ENCODE measurements at places on chromosomes 11 and 22.

DNA sequence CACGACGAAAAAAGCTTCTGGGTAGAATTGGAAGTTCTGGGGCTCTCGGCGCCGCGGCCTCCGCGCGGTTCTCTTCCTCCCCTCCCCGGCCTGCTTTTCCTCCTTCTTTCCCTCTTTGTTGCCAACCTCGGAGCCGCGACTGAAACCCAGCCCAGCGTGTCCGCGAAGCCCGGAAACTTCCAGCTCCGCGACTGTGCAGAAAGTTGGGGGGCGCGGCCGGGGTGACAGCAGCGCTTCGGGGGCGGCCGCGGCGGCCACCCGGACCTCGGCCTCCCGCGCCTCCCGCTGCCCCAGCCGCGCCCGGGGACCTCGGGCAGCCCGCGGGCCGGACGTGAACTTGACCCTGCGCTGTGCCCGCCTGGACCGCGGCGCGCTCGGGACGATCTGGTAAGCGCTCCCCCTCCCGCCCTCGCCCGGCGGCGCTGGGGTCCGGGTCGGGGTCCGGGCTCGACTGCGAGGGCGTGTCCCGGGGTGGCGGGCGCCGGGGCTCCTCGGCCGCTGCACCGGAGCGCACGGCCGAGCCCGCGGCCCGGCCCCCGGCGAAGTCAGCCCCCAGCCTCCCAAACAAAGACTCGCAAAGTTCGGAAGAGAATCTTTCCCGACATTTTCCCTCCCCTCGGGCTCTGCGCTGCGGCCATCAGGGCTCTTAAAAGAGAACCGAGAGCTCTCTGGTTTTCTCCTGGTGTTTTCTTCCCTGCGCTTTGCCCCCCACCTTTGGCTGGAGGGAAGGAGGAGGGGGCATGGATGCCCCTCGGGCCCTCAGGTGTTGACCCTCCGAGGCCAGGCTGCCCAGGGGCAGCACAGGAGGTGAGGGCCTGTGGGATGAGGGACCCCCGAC is 67.9 kb upstream of the WNT7B start:
- no peak for DNase-seq

DNA sequence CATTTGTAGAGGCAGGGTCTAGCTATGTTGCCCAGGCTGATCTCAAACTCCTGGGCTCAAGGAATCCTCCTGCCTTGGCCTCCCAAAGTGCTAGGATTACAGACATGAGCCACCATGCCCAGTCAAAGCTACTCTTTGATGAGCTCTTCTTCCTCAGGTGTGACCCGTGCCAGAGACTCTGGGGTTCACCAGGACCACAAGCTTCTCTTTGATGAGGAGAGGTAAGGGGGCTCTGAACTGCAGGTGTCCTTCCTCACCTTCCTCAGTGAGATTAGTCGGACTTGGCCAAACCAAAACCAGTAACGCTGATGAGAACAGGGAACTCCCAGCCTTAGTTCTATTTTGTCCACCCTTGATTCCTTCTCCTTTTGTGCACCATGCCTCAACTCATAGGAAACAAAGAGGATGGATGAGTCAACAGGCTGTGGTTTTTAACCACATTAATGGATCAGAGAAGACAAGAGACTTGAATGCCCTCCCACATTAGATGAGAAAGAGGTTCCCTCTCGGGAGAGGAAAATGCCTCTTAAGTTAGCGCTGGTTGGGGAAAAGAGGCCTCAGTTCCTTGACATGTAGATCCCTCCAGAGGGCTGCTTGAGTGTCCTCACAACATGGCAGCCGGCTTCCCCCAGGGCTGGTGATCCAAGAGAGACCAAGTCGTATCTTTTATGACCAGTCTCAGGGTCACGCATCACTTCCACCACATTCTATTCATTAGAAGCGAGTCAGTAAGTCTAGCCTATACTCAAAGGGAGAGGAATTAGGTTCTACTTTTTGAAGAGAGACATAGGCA is 25.7 kb upstream of the CTR9 start:
- DNase-seq: no peak

DNA sequence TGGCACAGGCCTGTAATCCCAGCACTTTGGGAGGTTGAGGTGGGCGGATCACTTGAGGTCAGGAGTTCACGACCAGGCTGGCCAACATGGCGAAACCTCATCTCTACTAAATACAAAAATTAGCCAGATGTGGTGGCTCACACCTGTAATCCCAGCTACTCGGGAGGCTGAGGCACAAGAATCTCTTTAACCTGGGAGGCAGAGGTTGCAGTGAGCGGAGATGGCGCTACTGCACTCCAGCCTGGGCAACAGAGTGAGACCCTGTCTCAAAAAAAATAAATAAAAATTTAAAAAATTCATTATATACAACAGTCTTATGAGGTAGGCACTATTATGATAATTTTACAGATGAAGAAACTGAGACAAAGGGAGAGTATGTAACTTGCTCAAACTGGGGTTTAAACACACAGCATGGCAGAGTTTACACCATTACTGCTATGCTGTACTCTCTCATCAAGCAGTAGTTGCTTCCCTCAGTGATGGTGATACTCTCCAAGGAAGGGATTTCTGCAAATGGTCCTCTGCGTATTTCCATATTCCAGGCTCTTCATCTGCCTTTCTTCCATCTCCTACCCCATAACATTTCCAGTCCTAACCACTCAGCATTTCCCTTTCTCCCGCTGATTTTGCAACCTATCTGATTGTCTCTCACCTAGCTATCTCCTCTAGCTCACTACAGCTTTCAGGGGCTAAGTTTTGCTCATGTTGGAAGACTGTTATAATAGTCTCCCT is 95.3 kb downstream of the CCDC83 start:
- no peak for DNase-seq

GRCh38 chr11:78560153-78560552 is 14.5 kb downstream of the NARS2 start:
- no peak for DNase-seq

- DNase-seq: no peak
Observed at GRCh38 chr22:36117053-36117554, 43.5 kb downstream of the APOL3 start.

DNA sequence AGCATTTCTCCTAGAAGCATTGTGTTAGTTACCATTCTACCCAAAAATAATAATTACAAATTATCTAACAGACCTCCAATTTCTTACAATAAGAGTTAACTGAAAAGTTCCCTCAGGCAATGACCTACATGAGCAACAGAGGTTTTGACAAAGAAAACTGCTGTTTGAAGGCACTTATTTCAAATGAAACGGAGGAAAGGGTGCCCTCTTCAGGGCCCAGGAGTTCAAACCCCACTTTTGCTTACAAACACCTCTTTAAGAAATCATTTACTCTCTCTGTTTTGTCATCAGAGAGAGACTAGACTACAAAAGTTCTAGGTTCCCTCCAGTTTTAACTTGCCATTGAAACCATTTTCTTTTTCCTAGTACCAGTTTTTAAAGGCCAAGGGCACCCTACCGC is 56.7 kb downstream of the AMBRA1 start:
- DNase-seq: no peak

- DNase-seq: no peak
Observed at GRCh38 chr11:80074837-80075236, 634.0 kb upstream of the TENM4 start.

DNA sequence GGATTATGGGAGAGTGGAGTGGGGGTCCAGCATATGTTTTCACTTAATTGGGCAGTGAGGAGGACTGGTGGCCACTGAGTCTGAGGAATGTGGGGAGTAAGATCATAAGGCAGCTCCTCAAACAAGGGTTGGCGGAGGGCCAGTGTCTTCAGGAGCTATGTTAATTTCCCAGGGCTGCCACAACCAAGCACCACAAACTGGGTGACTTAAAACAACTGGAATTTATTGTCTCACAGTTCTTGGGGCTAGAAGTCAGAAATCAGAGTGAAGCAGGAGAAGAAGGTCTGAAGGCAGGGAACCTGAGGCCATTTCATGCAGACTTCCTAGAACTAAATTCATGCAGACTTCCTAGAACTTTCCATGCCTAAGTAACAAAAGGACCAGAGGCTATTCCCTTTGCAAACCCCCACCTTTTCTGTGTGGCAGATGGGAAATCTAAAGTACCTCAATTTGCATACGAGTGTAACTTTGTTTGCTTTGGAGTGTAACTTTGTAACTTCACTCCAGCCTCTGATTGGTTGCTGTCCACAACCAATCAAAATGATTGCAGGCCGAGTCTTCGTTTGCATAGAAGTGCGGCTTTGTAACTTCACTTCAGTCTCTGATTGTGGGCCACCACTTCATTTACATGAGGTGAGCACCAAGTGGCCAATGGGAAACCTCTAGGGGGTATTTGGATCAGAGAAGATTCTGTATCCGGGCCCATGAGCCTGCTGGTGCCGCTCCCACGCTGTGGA is 50.5 kb upstream of the ZBED5 start:
- no peak for DNase-seq

Measured in GF-D8 (cell line).